ENCODE measurements at places on chromosomes 11 and 22.

DNA sequence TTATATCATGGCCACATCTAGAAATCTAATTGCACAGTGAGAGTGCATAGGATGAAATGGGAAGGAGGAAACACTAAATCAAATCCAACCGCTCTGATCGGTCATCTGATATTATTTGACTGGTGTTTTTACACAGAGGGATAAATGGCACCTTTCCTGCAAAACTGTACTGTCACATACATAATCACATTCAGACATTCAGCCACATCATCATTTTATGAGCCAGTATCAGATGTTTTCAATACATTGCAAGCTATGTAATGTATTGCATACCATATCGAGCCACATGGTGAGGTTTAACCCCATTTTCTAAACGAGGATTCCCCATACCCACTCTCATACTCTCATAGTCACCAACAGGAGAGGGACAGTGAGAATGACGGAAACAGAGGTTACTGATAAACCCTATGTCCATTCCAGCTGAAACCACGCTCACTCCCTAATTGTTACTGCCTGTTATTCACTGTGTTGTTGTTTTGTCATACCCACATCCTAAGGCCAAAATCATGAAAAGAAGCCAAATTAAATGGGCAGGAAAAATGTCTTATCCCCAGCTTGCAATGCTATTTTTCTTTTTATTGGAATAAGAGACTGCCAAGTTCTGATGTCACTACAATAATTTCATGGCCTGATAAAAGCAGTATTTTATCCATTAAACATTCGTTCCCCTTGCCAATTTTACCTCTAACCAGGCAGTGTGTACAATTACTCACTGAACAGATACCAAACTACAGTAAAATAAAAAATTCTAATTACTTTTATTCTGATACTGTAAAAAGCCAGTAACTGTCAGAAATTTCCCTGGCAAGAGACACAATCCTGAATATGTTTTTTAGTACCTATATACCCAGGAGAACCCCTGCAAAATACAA, 9.0 kb downstream of the CDON start:
- no peak for DNase-seq

GRCh38 chr22:37990862-37991261, 6.5 kb upstream of the SOX10 start:
- DNase-seq: no peak

- no peak for DNase-seq
These were observed 27.5 kb downstream of the DHCR7 start for GRCh38 chr11:71420455-71421241.

GRCh38 chr11:74460481-74461154, 6.7 kb downstream of the KCNE3 start:
- no peak for DNase-seq

GRCh38 chr11:61617515-61617914, 36.6 kb upstream of the SYT7 start:
- no peak for DNase-seq

DNA sequence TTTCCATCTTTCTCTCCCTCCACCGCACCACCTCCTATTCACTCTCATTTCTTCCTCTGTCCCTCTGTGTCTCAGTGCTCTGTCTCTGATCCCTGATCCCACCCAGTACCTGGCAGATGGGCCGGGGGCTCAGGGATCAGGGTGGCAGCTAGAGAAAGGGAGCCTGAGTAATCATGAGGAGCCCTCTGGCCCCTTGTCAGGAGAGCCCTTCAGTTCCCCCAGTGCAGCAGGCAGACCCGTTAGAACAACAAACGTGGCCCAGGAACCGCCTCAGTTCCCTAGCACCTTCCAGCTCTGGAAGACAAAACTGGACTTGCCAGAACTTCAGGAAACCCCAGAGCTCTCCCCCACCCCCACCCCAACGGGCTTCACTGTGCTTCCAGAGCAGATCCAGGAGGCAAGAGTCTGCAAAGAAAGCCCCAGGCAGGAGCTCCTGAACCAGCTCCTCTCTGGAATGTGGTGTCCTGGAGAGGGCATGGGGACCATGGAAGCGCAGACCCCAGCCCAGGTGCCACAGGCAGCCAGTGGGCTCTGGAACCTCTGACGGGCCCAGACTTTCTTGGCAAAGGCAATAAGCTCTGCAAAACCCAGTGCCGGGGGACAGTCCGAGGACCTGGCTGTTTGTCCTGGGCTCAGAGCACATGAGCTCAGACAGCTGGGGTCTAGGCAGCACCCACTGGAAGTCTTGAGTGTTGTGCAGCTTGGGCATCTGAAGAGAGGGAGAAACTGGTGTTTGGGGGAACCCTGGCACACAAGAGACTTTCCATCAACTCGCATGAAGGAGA, 43.2 kb downstream of the LMO1 start:
- DNase-seq: no peak

DNA sequence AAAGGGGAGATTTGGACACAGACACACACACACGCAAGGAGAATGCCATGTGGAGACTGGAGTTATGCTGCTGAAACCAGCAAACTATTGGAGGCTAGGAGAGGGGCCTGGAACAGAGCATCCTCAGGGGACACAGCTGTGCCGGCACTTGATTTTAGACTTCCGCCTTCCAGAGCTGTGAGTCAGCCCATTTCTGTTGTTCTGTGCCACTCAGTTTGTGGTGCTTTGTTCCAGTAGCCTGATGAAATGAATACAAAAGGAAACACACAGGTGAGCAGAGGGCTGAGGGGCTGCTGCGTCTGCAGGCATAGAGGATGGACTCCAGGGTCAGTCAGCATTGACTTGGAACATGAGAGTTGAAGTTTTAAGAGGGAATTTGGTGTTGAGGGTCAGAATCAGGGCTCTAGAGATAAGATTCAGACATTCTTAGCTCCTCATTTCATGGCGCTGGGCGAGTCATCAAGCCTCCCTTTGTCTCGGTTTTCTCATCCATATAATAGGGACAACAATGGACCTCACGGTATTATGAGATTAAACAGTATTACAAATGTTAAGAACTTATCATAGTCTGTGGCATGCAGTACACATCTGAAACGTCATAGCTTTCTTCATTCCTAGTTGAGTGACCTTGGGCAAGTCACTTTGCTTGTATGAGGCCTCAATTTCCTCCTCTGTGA, 191.0 kb downstream of the MIAT start:
- DNase-seq: no peak

GRCh38 chr11:75462117-75462653, 29.2 kb upstream of the KLHL35 start:
- no peak for DNase-seq

DNA sequence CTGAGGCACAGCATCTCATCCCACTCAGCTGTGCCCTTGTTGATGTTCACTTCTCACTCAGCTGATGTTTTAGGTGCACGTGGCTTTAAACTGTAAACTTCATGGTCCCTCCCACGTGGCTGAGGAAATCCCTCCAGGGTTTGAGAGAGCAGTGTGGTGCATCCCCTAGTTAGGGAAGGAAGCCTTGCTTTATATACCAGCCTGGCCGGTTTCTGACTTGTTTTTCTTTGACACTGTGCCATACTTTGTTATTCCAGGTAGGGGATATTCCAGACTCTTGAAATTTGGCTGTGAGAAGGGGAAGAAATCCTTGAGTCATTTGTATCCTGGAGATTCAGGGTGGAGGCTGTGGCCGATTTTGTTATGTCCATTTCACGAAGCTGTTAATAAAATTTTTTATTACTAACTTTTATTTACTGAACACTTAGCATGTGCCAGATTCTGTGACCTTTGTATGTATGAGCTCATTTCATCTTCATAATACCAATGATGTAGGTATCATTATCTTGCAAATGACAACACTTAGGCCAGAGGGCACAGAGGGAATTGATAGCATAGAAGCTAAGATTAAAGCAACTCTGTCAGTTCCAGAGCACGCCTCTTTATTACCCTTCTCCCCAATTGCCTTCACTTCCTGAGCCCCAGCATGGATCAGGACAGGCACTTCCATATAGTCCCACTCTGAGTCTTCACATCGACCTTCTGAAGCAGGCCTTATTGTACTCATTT, 116.6 kb downstream of the NAV2 start:
- no peak for DNase-seq

- no peak for DNase-seq
These were observed 72.6 kb upstream of the GDPD4 start for GRCh38 chr11:77374108-77374507.

GRCh38 chr11:131108760-131109159, 192.5 kb upstream of the SNX19 start:
- no peak for DNase-seq

DNA sequence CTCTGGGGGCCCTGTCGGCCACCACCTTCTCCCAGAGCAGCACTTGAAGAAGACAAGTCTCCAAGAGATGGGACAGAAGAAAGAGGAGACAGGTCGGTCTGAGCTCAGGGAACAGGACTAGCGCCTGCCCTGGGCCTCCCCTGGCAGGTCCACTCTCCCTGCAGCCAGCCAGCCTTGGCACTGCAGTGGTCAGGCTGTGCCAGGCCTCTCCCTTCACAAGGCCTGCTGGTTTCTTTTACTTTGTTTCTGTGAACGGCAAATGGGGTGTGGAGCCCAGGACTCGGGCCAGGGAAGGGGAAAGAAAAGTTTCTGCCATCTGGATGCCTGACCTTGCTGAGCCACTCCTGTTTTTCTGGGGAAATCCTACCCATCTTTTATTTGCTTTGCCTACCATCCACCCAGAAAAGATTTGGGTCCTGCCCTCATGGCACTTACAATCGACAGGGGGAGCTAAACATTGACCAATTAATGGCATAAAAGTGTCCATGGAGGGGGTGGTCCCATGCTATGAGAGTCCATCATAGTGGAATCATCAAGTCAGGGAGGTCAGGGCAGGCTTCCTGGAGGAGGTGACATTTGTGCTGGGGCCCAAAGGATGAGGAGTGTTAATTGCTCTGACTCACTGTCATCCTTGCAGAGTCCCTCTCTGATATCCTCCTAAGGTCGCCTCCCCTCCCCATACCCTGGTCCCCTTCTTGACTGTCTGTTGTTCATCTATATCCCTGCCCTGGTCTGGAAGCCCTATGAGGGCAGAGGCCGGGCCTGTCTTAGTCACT, 65.2 kb downstream of the NFAM1 start:
- DNase-seq: no peak

DNA sequence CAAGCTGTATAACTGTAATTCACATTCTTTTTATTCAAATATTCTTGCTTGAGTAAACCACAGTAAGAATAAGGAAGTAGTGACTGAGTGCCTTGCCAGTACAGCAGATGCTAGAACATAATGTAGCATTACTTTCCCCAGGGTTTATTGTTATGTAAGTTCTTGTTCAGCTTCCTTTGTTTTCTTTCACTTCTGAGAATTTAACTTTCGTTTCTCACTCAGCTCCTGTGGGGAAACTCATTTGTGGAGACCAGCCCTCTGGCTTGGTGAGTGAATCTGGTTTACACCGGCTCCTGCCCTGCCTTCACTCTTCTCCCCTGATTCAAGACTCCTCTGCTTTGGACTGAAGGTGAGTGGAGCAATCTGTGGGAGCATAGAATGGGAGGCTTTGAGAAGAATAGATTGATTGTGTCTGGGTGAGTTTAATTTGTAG, at the start of gene TRIM22:
Gene TRIM22, plus strand, starts transcription at position 240 of the 433 bp plus-strand sequence. CDS start 6,443 bp downstream, outside the sequence.
- DNase-seq: peak; percentile 31

DNA sequence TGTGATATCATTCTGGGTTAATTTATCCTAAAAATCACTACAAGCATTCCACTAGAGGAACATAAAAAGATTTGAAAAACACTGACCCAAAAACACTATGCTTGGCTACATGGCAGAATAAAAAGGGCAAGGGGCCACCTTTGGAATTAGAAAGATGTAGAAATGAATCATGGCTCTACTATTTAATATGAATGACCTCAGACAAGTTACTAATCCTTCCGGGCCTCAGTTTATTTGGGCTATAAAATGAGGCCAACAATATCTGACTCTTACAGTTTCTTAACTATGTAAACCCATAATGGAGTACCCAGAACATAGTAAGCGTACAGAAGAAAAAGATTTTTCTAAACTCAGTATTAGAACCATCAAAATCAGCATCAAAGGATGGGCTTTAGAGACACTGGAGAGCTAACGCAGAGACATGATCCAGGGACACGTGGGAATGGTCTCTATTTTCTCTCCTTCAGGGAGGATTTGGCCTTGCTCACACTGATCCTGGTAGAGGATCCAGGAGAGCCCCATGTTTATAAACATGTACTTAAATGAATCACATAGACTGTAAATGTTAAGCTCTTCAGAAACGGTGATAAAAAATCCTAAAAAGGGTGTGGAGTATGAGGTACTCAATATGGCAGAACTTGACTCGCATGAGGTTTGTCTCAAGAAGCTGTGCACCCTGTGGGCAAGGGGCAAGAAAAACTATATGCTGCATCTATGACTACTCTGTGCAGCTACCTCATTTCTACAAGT, 288.4 kb upstream of the PITPNB start:
- DNase-seq: no peak

GRCh38 chr11:38456371-38456770, 1858.3 kb upstream of the RAG2 start:
- DNase-seq: no peak

- peak; percentile 58 for DNase-seq
These were observed 26.2 kb downstream of the TCP11L1 start for GRCh38 chr11:33065445-33066178.

- DNase-seq: peak; percentile 58
These were observed 9.3 kb downstream of the INS start for GRCh38 chr11:2151500-2152257.

- no peak for DNase-seq
These were observed 146.8 kb downstream of the DBX1 start for GRCh38 chr11:20013346-20014066.

GRCh38 chr11:108891909-108892511, 227.1 kb downstream of the DDX10 start:
- DNase-seq: no peak

DNA sequence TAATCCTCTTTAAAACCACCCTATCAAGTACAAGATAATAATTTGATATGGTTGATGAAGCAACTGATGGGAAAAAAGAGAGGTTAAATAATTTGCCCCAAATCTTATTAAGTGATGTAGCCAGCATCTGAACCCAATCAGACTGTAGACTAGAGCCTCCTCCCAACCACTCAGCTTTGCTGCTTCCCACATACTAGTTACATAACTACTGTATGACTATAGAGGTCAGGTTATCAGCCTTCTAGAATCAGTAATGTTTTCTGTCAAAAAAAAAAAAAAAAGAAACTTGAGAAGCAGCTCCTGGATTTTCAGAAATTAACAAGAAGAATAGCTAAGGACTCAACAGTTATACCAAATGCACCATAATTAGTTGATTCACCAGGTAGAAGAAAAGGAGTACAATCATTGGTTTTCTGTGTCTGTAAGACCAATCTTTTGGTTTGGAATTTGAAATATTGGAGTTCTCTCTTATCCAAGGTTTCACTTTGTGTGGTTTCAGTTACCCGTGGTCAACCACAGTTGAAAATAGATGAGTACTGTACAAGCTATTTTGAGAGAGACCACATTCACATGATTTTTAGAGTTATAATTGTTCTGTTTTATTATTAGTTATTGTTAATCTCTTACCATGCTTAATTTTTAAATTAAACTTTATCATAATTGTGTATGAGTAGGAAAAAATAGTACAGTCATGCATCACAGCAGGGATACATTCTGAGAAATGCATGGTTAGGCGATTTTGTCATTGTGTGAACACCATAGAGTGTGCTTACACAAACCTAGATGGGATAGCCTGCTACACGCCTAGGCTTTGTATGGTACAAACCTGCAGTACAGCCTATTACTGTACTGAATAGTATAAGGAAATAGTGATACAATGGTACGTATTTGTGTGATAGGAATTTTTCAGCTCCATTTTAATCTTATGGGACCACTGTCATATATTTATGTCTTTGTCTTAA, 72.2 kb downstream of the PDHX start:
- DNase-seq: no peak

GRCh38 chr22:31825513-31825912, 71.7 kb downstream of the DEPDC5 start:
- DNase-seq: no peak

- DNase-seq: no peak
These were observed 164.9 kb downstream of the MIAT start for GRCh38 chr22:26822313-26822712.

- DNase-seq: no peak
These were observed 8.1 kb downstream of the MOGAT2 start for GRCh38 chr11:75725547-75726320.
